ENCODE measurements at places on chromosomes 3 and 15.

- DNase-seq: no peak
Observed at GRCh38 chr3:39478226-39478625, 10.7 kb downstream of the MOBP start.

DNA sequence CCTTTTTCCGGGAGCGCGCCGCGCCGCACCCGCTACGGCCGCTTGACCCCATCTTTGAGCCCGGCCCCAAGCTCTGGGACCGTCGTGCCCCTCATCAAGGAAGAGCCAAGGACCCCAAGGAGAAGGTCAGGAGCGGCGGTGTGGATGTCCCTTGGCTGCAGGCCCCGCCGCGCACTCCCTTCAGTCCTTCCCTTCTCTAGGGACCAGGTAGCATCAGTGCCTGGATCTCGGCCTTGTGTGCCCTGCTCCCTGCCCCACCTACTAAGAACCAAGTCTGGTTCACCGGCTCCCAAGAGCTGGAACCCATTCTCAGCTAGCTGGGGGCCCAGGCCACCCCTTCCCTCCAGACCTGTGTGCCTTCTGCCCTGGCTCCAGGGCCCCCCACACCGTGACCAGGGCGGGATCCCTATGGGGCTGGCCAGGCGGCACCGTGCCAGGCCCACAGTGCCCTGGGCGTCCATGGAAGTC is 69.3 kb upstream of the CGNL1 start:
- DNase-seq: no peak

- no peak for DNase-seq
Observed at GRCh38 chr3:100389025-100389424, 11.9 kb downstream of the TOMM70 start.

GRCh38 chr15:74776821-74777768 is 4.8 kb upstream of the CSK start:
- DNase-seq: peak; percentile 85

- DNase-seq: no peak
Observed at GRCh38 chr15:70294731-70295305, 197.1 kb upstream of the TLE3 start.

All from CD14-positive monocyte (primary cell).